ENCODE measurements at places on chromosomes 2 and 18.

DNA sequence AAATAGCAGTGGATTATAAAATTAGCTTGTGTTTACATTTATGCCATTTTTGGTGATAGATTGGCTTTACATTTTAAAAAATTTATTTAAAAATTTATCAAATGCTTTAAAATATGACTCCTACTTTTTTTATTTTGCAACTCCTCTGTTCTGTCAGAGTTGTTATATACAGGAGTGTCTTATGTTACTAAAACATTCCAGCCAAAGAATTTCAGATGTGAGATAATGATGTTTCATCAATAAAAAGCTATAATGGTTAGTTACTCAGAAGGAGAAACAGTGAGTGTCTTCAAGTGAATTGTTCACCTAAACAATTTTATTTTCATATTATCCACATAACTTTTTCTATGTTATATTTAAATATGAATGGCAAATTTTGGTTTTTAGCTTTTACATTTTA lies 52.7 kb downstream of the GLS start:
- no peak for DNase-seq

DNA sequence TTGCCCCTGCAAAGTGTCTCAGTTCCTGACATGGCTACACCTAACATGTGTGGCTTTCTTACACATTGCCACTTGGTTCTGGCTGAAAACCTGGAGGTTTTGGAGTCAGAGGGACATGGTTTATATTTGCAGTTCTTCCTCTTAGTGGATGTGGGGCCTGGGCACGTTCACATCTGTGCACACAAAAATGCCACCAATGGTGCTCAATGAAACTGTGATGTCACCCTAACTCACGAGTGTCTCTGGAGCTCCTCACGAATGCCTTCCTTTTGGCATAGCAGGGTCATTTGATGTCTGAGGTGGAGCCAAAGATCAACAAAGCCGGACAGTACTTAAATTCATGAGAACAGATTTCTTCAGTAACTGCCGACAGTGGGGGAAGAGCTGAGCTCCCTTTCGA lies 231.7 kb upstream of the HS6ST1 start:
- no peak for DNase-seq

DNA sequence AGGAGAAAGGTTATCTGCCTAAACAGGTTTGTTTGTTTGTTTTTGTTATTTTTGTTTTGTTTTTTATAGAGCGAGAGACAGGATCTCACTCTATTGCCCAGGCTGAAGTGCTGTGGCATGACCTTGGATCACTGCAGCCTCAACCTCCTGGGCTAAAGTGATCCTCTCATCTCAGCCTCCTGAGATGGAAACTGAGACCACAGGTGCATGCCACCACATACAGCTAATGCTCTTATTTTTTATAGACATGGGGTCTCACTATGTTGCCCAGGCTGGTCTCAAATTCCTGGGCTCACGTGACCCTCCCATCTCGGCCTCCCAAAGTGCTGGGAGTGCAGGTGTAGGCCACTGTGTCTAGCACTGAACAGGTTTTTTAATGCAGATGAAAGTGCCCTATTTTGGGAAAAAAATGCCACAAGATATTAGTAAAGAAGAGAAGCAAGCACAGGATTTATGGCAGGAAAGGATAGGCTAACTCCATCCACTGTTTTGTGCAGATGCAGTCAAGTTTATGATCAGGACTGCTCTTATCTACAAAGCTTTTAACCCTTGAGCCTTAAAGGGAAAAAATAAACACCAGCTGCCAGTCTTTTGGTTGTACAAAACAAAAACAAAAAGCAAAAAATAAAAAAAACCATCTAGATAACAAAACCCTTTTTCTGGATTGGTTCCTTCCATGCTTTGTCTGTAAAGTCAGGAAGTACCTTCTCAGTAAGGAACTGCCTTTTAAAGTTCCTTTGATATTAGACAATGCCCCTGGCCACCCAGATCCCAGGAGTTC lies 29.4 kb downstream of the MAP4K3 start:
- DNase-seq, result no peak

DNA sequence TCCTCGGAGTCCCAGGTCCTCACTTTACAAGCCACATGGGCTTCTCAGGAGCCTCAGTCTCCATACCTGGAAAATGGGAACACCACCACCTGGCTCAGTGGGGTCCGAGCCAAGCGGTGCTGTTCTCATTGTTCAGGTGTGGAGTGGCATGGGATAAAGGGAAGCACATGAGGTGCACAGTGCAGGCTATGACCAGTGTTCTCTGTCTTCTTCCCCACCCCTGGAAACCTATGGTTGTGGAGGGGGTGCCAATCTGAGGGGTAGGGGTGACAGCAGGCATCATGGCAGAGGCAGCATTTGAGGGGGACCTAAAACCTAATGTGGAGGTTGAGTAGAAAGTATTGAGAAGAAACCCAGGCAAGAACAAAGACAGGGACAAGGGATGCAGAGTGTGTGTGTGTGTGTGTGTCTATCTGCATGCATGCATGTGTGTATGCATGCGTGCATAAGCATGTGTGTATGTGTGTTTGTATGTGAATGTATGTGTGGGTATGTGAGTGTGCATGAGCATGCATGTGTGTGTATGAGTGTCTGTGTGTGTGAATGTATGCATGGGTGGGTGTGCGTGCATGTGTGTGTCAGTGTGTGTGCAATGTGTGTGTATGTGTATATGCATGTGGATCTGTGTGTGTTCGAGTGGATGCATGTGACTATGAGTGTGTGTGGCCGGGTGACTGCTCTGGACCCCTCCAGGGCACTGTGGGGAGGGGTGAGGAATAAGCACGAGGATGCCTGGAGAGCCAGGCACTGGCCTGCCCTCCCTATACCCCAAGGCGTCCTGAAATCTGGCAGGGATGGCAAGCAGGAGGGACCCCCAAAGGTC lies 4.0 kb downstream of the KIF1A start:
- no peak for DNase-seq

GRCh38 chr2:6647046-6647445 lies 218.7 kb downstream of the CMPK2 start:
- DNase-seq, result no peak

GRCh38 chr18:12038082-12038638 lies 55.5 kb upstream of the ANKRD62 start:
- DNase-seq, result no peak

DNA sequence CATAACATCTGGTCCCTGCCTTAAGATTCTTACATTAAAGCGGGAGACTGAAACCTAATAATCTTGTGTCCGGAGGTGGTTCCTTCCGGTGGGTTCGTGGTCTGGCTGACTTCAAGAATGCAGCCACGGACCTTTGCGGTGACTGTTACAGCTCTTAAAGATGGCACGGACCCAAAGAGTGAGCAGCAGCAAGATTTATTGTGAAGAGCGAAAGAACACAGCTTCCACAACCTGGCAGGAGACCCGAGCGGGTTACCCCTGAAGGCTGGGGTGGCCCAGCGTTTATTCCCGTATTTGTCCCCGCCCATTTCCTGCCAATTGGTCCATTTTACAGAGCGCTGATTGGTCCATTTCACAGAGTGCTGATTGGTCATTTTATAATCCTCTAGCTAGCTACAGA lies 122.3 kb upstream of the SIX2 start:
- no peak for DNase-seq

- no peak for DNase-seq
These were observed 2.6 kb downstream of the NRP2 start for GRCh38 chr2:205684871-205685313.

GRCh38 chr18:12598181-12598930 lies 59.6 kb downstream of the SPIRE1 start:
- no peak for DNase-seq

DNA sequence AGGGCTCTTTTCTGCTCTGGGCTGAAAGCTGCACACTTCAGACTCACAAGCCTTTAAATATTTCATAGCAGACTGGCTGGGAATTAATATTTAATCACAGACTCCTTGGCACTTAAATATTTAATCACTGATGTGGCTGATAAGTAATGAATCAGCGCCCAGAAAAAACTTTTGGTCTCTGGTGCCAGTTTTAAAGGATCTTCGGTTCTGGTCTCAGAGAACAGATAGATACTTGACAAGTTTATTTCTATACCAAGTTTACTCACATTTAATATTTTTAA lies 201.2 kb downstream of the MYCN start:
- DNase-seq, result no peak

GRCh38 chr2:116094196-116094595 lies 1651.8 kb downstream of the DPP10 start:
- no peak for DNase-seq

GRCh38 chr2:107801498-107801897 lies 25.2 kb upstream of the RGPD4 start:
- no peak for DNase-seq

DNA sequence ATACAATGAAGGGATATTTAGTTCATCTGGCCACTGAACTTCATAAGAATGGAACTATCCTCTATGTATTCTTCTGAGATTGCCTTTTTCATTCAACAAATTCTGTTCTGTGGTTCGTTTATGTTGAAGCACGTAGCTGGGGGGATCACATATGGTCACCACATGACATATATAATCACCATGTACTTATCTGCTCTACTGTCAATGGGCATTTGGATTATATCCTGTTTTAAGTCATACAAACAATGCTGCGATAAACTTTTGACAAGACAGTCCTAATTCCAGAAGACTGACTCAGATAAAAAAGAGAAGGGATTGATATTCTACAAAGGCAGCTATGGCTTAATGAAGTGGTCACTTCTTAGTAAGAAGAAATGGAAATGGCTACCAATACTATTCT lies 116.0 kb upstream of the CCDC195 start:
- no peak for DNase-seq

GRCh38 chr2:217030081-217030480 lies 170.2 kb upstream of the TNP1 start:
- DNase-seq, result no peak

DNA sequence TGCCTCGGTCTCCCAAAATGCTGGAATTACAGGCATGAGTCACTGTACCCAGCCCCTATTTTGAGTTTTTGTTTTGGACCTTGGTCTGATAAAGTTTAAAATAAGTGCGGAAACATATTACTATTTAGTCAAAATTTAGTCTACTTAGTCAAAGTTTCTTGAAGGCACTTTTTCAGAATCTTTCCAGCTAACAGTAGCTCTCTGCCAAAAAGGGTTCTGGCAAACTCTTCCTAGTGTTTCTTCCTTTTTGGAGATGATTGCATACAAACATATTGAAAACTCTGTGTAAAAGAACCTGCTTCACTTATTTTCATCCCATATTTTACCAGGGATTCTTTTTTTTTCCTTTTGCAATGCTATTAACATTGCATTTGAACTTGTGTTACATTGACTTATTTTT lies 28.8 kb downstream of the GMCL1 start:
- DNase-seq, result no peak

- no peak for DNase-seq
These were observed 112.4 kb upstream of the SLC66A3 start for GRCh38 chr2:11042841-11043240.

GRCh38 chr18:57813245-57813644 lies 10.1 kb upstream of the ATP8B1 start:
- no peak for DNase-seq

- no peak for DNase-seq
These were observed 584 bp downstream of the BOLA3 start for GRCh38 chr2:74146929-74147726.

GRCh38 chr2:217707131-217707611 lies 295.6 kb downstream of the TNS1 start:
- DNase-seq, result no peak
